ENCODE measurements at places on chromosomes 12 and 14. TPM values are rescaled to one million over a fixed set of nuclear protein-coding genes. Genes with fewer than 3 reads are reported as not detected.

- no peak overlapping the region for H3K27ac ChIP-seq
- no peaks in the 10 kb centered on the region for H3K27me3 ChIP-seq
- H3K4me1 ChIP-seq, result peaks cover 4% of the 10 kb centered on the region
- H3K36me3 ChIP-seq, result peaks cover 1% of the 10 kb centered on the region
Measured at GRCh38 chr14:92954933-92955332, 32.0 kb downstream of the CHGA start.

The INHBC gene
- total RNA-seq, result not detected

DNA sequence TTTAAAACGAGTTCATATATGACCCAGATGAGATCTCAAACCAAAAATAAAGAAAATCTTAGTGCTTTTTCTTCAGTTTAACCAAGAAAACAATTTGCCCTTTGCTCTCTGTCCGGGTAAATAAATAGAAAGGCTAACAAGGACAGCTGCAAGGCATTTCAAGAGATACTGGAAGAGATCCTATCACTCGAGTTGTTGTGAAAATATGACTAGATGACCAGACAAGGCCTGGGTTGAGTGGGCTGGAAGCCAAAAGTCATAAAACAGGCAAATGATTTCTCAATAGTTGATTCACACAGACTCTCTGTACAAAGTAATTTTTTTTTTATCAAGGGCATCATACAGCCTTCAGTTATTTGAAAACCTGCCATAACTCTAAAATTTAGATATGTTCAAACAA, 55.9 kb upstream of the AVPR1A start:
- H3K4me3 ChIP-seq, result no peak overlapping the region
- no peaks in the 10 kb centered on the region for H3K27me3 ChIP-seq
- no peaks in the 10 kb centered on the region for H3K4me1 ChIP-seq
- no peak for DNase-seq
- H3K36me3 ChIP-seq, result no peaks in the 10 kb centered on the region

GRCh38 chr12:123150744-123151456, at the start of gene PITPNM2:
Gene PITPNM2 (minus strand): TSS chr12:123151090. CDS start chr12:123034590, 116,500 bp downstream.
- H3K4me1 ChIP-seq, result peaks cover 29% of the 10 kb centered on the region
- peak; percentile 63 for DNase-seq
- H3K36me3 ChIP-seq, result peaks cover 6% of the 10 kb centered on the region
- peak within 1 kb of the TSS; percentile 77 for H3K4me3 ChIP-seq
- H3K27me3 ChIP-seq, result no peaks in the 10 kb centered on the region
- peak within 1 kb of the TSS; percentile 75 for H3K27ac ChIP-seq

The HSPB8 gene
- total RNA-seq, result not detected

The BICDL1 gene
- total RNA-seq, result 128 TPM

The LGALS3 gene
- total RNA-seq, result 1.3 TPM

DNA sequence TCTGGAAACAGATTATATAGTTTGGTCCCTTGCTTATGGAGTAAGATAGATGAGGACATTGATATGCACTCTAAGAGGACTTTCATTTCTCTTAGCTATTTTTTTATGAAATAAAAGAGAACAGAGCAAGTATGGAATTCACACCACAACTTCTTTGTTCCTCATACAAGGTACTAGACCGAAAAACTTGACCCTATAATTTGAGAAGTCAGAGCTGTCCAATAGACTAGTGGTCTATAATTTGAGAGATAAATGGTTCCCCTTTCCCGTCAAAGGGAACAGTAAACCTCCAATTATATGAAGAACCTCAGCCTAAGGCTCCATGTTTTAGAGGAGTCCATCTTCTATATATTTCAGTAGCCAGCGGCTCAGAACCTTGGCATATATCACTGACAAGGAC, 58.5 kb upstream of the HIF1A start:
- H3K27me3 ChIP-seq, result no peaks in the 10 kb centered on the region
- H3K36me3 ChIP-seq, result no peaks in the 10 kb centered on the region
- H3K4me1 ChIP-seq, result peaks cover 30% of the 10 kb centered on the region
- peak overlapping the region; percentile 50 for H3K27ac ChIP-seq

DNA sequence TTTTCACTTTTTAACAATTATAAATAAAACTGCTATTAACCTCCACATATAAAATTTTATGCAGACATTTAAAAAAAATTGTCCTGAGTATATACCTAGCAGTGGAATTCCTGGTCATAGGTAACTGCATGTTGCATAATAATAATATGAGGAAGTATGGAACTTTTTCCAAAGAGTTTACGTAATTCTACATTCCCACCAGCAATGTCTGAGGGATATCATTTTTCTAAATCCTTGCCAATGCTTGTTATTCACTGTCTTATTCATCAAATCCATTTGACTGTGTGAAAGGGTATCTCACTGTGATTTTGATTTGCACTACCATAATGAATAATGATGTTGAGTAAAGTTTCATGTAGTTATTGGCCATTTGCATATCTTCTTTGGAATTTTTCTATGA, 393.8 kb downstream of the LRFN5 start:
- H3K4me3 ChIP-seq, result no peak overlapping the region
- DNase-seq, result no peak
- H3K27ac ChIP-seq, result no peak overlapping the region

- H3K36me3 ChIP-seq, result no peaks in the 10 kb centered on the region
- peak overlapping the region; percentile 80 for H3K4me3 ChIP-seq
- peak; percentile 70 for DNase-seq
- H3K27ac ChIP-seq, result peak overlapping the region; percentile 81
Measured at GRCh38 chr12:2691345-2692071, 103.3 kb upstream of the FKBP4 start.

DNA sequence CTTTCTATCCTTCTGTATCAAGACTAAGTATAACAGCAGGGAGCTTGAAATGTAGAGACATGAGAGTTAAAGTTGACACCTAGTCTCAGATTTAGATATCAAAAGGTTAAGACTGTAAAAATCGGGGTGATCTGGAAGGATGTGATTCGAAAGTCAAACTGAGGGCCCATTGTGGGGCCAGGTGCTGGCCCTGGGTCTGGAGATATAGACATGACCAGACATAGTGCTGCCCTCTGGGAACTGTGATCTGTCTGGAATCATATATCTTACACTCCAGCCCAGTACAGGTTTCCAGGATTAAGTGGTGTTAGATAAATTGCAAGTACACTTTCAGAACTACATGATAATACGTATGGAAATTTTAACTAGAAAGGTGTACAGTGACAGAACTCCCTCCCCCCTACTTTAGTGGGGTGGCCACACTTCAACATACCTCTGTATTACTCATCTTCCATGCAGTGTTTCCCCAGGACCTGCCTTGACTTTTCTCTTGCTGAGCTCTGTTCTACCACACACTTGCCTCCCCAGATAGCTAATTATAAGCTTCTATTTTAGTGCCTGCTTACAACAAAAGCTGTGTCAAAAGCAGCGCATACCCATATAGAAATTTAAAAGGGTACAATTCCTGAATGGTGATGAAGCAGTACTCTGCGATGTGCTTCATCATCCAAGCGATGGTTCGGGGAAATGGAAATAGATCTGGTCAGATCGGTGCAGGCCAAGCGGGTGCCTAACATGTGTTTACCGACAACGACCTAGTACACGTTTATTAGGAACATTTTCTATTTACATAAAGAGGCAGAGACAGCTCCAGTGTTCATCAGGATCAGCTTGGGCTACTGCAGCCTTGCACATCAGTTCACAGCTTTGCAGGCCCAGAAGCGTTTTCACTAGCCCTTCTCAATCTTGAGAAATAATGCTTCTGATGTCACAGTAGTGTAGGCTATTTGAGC, 68.7 kb downstream of the ARF6 start:
- no peaks in the 10 kb centered on the region for H3K36me3 ChIP-seq
- no peaks in the 10 kb centered on the region for H3K27me3 ChIP-seq
- DNase-seq, result peak; percentile 45
- no peak overlapping the region for H3K4me3 ChIP-seq

GRCh38 chr12:76341436-76342030, 6.7 kb downstream of the BBS10 start:
- no peak overlapping the region for H3K4me3 ChIP-seq
- H3K4me1 ChIP-seq, result peaks cover 15% of the 10 kb centered on the region
- no peak for DNase-seq
- peaks cover 3% of the 10 kb centered on the region for H3K36me3 ChIP-seq
- H3K27me3 ChIP-seq, result no peaks in the 10 kb centered on the region

The MYH6 gene
- total RNA-seq, result not detected

The SLC8A3 gene
- total RNA-seq, result 0.57 TPM

DNA sequence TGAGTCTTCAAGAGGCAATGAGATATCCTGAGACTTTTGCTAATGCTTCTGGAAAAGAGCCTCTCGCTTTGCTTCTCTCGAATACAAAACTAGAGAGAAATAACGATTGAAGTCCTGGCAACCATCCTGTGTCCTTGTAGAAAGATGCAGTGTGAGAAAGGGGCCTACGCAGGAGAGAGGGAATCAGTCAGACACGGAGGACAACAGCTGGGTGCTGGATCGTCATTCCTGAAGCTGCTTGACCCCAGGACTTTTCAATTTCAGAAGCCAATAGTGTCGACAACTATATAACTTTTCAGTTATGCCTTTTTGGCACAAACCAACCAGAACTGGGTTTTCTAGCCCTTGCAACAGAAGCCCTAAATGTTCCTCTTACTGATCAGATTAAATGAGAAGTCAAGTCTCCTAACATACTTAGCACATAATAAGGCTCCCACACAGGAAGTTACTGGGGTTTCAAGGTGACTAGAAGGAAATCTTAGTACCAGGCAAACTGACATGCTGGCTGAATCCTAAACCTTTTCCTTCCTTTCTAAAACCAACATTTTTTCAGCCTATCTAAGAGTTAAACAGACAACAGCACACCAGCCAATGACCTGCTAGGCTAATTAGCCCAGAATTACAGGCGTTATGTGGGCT, 755.6 kb downstream of the MED13L start:
- no peak overlapping the region for H3K27ac ChIP-seq
- peaks cover 3% of the 10 kb centered on the region for H3K27me3 ChIP-seq
- H3K4me1 ChIP-seq, result no peaks in the 10 kb centered on the region
- H3K4me3 ChIP-seq, result no peak overlapping the region
- no peaks in the 10 kb centered on the region for H3K36me3 ChIP-seq
- no peak for DNase-seq

- no peak overlapping the region for H3K27ac ChIP-seq
- peaks cover 6% of the 10 kb centered on the region for H3K4me1 ChIP-seq
- DNase-seq, result no peak
- H3K36me3 ChIP-seq, result no peaks in the 10 kb centered on the region
- H3K4me3 ChIP-seq, result no peak overlapping the region
- H3K27me3 ChIP-seq, result peaks cover 20% of the 10 kb centered on the region
Measured at GRCh38 chr14:105100910-105101309, 35.7 kb upstream of the GPR132 start.

DNA sequence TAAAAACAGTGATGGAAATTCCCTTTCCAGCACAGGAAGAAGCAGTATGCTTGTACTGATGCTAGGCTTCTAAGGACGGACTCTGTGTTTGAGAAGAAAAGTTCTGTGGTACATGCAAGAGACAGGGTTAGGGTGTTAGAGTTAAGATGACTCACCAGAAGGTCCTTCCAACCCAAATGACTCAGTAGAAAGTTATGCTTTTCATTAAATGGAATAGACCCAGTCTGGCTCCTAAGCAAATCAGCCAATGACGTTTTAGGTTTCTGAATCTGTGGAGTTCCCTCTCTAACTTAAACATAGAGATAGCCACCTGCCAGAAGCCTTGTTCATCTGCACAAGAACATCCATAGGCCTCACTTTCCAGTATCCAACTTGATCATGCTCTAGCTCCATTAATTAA, 5.7 kb downstream of the PTHLH start:
- peaks cover 28% of the 10 kb centered on the region for H3K4me1 ChIP-seq
- H3K27ac ChIP-seq, result no peak overlapping the region
- DNase-seq, result no peak
- no peaks in the 10 kb centered on the region for H3K36me3 ChIP-seq

DNA sequence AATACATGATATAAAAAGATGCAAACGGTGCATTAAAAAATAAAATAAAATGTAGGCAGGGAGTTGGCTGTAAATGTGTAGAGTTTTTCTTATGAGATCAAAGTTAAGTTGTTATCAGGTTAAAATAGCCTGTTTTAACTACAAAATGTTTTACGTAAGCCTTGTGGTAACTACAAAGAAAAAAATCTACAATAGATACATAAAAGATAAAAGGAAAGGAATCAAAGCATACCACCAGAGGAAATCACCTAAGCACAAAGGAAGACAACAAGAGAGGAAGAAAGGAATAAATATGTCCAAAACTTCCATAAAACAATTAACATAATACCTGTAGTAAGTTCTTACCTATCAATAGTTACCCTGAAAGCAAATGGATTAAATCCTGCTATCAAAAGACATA, 12.2 kb downstream of the NELL2 start:
- no peak for DNase-seq
- peaks cover 38% of the 10 kb centered on the region for H3K36me3 ChIP-seq
- peak overlapping the region; percentile 88 for H3K27ac ChIP-seq
- no peak overlapping the region for H3K4me3 ChIP-seq
- peaks cover 62% of the 10 kb centered on the region for H3K4me1 ChIP-seq

The MYF5 gene
- total RNA-seq, result not detected

DNA sequence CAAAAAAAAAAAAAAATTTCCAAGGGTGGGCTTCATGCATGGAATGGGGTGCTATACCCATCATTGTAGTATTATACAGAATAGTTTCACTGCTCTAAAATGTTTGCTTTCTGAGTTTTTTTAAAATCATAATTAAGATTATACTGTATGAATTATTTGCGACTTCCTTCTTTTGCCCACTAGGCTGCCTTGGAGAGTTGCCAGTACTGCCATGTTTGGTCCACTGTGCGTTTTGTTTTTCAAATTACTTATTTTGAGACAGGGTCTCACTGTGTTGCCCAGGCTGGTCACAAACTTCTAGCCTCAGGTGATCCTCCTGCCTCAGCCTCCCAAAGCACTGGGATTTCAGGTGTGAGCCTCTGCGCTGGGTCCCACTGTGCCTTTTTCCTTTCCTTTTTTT, 19.9 kb downstream of the PLBD2 start:
- H3K27me3 ChIP-seq, result no peaks in the 10 kb centered on the region
- H3K27ac ChIP-seq, result no peak overlapping the region
- peaks cover 16% of the 10 kb centered on the region for H3K36me3 ChIP-seq
- H3K4me3 ChIP-seq, result no peak overlapping the region

- DNase-seq, result no peak
- H3K4me1 ChIP-seq, result no peaks in the 10 kb centered on the region
- no peak overlapping the region for H3K4me3 ChIP-seq
- H3K36me3 ChIP-seq, result no peaks in the 10 kb centered on the region
Measured at GRCh38 chr12:6207259-6207925, 7.2 kb downstream of the CD9 start.

- no peaks in the 10 kb centered on the region for H3K27me3 ChIP-seq
- no peak for DNase-seq
- peaks cover 46% of the 10 kb centered on the region for H3K4me1 ChIP-seq
- H3K4me3 ChIP-seq, result no peak overlapping the region
Measured at GRCh38 chr12:11839091-11839641, 189.7 kb downstream of the ETV6 start.

GRCh38 chr12:25652371-25652770, 99.3 kb upstream of the LMNTD1 start:
- no peak overlapping the region for H3K4me3 ChIP-seq
- H3K36me3 ChIP-seq, result no peaks in the 10 kb centered on the region
- H3K27ac ChIP-seq, result no peak overlapping the region
- H3K4me1 ChIP-seq, result peaks cover 6% of the 10 kb centered on the region
- H3K27me3 ChIP-seq, result peaks cover 2% of the 10 kb centered on the region

The GARIN6 gene
- total RNA-seq, result not detected

- no peak overlapping the region for H3K27ac ChIP-seq
- H3K4me1 ChIP-seq, result no peaks in the 10 kb centered on the region
- H3K36me3 ChIP-seq, result no peaks in the 10 kb centered on the region
Measured at GRCh38 chr12:109291117-109291516, 18.0 kb downstream of the FOXN4 start.
